Neural crest cell (in vitro differentiated cells): ENCODE measurements at places on chromosomes 6 and 20.

GRCh38 chr20:47888351-47888750, 103.1 kb upstream of the SULF2 start:
- no peak for DNase-seq

GRCh38 chr6:111615916-111616612, 10.4 kb upstream of the TRAF3IP2 start:
- DNase-seq = no peak

DNA sequence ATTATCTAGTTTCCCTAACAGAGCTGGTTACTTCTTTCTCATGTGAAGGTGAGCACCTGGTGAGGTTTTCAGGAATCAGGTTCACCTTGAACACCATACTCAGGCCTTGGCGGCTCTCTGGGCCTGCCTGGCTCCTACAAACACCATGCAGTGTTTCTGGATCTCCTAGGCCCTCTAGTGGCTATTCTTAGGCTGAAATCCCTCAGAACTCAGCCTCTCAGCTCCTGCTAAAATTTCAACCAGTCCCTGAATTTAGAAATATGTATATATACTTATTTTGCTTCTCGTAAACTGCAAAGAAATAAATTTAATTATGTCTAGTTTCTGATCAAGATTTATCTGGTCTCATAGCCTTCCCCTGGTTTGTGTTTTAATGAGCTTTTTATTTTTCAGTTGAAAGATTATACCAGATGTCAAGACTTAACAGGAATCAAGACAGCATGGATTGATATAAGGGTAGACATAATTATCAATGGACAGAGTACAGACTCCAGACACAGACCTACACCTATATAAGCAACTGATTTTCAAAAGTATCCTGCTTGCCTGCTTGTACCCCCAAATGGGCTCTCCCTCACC, 55.9 kb downstream of the ANKEF1 start:
- peak; percentile 23 for DNase-seq

- no peak for DNase-seq
These were observed 77.4 kb upstream of the TMEM170B start for GRCh38 chr6:11460001-11460668.

DNA sequence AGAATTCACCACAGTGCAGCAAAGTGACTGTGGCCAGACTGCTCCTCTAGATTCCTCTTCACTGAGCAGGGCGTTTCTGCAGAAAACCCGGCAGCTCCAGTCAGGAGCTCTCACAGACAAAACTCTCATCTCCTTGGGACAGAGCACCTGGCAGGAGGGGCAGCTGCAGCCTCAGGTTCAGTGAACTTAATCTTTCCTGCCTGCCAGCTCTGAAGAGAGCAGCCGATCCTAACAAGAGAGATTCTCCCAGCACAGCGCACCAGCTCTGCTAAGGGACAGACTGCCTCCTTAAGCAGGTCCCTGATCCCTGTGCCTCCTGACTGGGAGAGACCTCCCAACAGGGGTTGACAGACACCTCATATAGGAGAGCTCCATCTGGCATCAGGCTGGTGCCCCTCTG, 1065.5 kb downstream of the GRIK2 start:
- no peak for DNase-seq

DNA sequence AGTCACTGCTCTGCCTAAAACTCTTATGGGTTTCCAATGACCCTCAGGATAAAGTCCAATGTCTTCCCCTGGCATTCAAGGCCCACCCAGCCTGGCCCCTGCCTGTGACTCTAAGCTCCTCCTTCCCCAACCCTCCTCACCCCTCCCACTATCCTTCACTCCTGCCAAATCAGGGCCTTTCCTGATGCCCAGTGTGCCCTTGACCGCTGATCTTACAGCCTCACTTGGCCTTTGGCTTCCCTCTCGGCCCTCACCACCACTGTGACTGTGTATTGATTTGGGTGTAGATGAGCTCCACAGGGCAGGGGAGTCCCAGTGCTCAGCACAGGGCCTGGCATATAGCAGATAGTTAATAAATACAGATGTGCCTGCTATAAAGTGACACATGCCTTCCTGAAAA, 115.7 kb downstream of the TOX2 start:
- DNase-seq = no peak

GRCh38 chr6:151196555-151196954, 43.2 kb upstream of the AKAP12 start:
- no peak for DNase-seq

GRCh38 chr6:125802943-125803377, 12.2 kb downstream of the NCOA7 start:
- no peak for DNase-seq

DNA sequence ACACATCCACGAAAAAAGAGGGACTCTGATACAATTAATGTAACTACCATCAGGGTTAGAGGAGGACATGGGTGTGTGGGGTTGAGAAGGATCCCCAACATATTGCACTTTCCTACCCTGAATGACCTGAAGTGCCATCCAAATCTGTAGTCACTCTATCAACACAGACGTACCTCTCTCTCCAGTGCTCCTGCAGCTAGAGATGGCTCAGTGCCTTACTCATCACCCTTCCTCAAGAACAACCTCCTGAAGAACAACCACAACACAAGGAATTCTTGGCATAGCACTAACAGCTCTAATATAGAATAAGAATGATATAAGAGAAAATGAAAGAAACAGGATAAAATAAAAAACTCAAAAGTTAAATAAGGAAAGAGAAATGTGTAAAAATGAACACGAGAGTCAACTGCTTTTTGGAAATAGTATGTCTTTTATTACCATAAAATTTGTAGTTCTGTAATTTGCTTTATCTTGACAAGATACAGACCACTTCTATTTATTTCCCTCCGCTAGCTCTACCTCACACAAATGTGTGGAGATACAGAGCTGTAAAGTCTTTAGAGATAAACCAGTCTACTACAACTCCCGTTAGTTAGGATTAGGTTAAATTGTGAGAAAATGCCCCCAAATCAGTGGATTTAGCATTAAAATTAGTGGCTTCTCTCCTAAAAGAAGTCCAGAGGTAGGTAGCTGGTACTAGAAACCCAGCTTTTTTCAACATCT, 63.9 kb downstream of the REV3L start:
- DNase-seq = no peak

GRCh38 chr20:50995506-50995905, 27.4 kb downstream of the KCNG1 start:
- no peak for DNase-seq

DNA sequence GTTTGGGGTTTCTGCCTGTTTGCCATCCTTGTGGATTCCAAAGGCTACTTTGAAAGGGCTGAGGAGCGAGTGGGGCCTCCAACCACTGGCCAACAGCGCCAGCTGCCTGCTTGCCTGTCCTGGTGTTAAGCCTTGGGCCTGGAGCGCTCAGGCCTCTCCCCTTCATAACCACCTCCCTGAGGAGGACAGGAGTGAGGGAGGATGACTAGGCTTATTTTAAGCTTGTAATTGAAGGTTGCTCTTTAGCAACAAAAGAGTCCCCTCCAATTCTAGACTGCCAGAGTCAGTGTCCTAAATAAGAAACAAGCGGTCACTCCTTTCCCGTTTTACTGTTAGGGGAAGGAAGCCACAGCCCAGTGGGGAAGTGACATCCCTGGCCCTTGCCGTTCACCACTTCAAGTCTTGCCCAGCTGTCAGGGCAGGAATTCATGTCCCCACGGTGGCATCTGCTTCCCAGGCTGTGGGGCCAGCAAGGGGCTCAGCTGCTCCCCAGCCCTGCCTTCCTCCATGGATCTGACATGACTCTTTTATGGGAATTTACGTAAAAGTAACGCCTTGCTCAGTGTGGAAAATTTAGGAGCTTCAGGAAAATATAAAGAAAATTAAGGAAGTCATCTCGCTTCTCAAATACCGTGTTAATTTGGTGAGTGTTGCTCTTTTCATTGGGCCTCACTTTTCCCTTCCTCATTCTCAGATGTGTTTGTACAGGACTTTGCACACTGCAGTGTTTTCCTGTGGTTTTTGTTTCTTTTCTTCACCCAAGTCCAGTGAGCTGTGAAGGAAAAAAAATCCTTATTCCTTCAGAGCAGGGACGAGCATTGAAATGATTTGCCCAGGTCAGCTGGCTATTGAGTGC, 57.8 kb downstream of the SSR1 start:
- DNase-seq = no peak

GRCh38 chr20:47099825-47100441, 205.3 kb downstream of the EYA2 start:
- no peak for DNase-seq

GRCh38 chr6:98579941-98580340, 254.4 kb upstream of the POU3F2 start:
- DNase-seq = no peak

- no peak for DNase-seq
These were observed 66.8 kb upstream of the HMGN3 start for GRCh38 chr6:79301290-79301689.

DNA sequence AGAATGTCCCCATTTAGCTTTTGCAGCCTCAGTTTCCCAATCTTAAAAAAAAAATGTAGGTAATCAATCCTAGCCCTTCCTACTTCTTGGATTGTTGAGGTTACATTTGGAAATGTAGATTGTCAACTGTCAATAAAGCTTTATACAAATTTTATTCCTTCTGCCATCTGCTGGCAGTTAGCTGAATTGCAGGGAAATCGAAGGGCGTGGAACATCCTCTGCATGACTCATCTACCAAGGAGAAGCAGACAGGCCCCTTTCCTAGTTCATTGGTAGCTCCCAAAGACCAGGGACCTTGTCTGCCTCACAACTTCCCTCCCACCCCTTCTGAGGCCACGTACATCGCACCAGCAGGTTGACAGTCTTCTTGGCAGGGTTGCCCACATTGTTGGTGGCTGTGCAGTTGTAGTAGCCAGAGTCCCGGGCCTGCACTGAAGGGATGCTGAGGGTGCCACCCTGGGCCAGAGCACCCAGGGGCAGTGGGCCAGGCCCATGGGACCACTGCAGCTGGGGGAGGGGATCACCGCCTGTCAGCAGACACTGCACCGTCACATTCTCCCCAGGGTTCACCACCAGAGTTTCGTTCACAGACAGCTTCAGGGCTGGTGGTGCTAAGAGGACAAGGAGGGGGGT, 43.6 kb downstream of the MDGA1 start:
- DNase-seq = peak; percentile 34

- DNase-seq = no peak
These were observed 72.6 kb upstream of the LY86 start for GRCh38 chr6:6515691-6516607.

- DNase-seq = no peak
These were observed 6.5 kb downstream of the IP6K3 start for GRCh38 chr6:33740204-33740608.

GRCh38 chr20:25510202-25510601, 75.1 kb downstream of the NINL start:
- no peak for DNase-seq

DNA sequence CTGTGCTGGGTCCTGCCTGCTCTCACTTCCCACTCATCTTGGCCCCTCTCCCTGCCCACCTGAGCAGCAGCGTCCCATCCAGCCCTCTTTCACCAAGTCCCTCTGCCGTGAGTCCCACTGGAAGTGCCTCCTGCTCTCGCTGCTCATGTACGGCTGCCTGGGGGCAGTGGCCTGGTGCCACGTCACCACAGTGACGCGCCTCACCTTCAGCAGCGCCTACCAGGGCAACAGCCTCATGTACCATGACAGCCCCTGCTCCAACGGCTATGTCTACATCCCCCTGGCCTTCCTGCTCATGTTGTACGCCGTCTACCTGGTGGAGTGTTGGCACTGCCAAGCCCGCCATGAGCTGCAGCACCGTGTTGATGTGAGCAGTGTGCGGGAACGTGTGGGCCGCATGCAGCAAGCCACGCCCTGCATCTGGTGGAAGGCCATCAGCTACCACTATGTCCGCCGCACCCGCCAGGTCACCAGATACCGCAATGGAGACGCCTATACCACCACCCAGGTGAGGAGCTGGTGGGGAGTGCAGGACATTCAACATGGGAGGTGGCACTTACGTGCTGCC, 2.8 kb downstream of the TMEM151B start:
- no peak for DNase-seq

DNA sequence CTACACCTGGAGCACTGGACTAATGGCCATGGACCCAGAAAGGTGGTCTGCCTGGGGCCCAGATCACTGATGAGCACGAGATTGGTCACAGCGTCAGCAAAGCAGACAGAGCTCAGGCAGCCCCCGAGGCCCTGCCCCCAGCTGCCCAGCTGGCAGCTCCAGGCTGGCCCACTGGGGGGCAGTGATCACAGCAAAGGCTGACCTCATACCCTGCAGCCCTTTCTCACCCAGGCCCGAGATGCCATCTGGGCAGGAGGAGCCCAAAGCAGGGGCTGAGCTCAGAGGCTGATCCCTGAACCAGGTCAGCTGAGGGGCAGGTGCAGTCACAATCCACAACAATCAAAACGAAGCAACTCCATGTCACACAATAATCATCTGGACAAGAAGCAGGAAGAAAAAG, 4.1 kb downstream of the MAP1LC3A start:
- DNase-seq = no peak

DNA sequence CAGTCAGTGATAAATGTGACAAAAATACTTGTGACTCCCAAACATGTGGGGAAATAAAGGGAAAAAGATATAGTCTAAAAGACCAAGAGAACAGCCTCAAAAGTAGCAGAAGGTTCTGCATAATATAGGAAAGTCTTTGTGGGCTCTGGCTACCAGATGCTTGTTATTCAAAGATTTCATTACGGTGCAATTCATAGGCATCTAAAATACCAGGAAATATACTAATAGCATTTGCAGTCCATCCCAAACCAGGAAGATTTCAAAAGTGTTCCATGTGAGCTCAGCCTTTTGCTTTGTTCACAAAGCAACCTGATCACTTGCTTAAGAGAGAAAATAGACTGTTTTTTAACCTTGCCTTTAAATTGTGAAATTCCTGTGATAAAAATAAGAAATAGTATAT, 506.7 kb upstream of the MARCKS start:
- no peak for DNase-seq

DNA sequence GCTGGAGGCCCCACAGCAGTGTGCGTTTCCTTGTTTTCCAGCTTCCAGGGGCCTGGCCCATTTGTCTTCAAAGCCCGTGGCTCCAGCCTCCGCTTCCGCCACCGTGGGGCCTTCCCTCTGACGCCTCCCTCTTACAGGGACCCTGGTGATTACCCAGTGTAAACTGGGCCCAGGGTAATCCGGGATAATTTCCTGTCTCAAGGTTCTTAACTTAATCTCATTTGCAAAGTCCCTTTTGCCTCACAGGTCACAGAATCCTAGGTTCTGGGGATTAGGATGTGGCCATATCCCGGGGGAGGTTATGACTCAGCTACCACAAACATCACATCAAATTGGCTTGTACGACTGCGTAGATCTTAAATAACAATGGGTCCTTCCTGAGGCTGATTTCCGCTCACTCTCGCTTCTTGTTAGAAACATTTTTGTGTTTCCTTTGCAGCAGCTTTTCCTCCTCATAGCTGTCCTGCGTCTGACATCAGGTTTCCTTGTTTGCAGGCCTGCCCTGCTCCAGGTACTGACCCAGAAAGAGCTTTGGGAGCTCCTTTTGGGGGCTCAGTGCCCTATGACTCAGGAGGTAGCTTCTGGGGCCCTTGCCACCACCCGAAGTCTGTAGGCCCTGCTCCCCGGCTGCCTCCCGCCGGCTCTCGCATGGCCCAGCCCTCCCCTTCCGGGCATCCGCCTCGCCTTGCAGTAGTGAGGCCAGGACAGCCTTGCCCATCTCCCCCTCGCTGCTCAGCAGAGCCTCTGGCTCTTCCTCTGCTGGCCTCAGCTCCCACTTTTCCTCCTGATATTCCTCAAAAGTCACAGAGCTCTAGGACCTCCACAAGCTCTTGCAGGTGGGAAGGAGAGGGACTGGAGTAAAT, 100.5 kb downstream of the ERMARD start:
- no peak for DNase-seq

- peak; percentile 72 for DNase-seq
These were observed 2.4 kb upstream of the MCM3 start for GRCh38 chr6:52286798-52287432.

- DNase-seq = no peak
These were observed 287.5 kb downstream of the LRFN2 start for GRCh38 chr6:40299681-40300080.

- DNase-seq = no peak
These were observed 1.7 kb downstream of the SCML4 start for GRCh38 chr6:107822176-107823046.
